Ascending aorta (tissue), 2 donors: ENCODE measurements at places on chromosomes 12 and 14.

DNA sequence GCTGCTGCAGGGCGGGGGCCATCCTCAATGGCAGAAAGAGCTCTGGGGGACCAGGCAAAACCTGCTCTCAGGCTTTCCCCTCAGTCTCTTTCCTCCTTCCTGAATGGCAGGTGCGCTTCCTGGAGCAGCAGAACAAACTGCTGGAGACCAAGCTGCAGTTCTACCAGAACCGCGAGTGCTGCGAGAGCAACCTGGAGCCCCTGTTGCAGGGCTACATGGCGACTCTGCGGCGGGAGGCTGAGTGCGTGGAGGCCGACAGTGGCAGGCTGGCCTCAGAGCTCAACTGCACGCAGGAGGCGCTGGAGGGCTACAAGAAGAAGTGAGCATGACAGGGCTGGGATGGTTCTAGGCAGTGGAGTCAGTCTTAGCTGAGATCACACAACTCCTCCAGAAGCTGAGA, 22.9 kb upstream of the KRT83 start:
- no peaks in the 10 kb centered on the region for H3K36me3 ChIP-seq
- H3K27me3 ChIP-seq = no peaks in the 10 kb centered on the region
- H3K4me1 ChIP-seq = no peaks in the 10 kb centered on the region
- no peak overlapping the region for H3K4me3 ChIP-seq
- no peak for DNase-seq

DNA sequence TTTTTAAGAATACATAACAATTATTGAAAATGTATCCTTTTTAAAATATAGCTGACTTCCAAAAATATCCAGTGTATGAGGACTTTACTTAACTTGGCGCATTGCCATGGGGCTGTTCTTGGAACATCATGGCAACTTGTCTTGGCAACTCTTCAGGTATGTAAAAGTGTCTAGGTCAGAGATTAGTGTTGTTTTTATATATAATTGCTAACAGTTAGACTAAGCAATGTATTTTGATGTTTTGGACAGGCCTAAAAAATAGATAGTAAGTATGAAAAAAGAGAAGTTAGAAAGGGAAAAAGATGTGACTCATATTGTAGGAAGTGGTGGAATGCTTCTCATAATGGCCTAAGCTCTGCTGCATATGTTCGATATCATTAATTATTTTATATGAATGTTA, 70.9 kb downstream of the MON2 start:
- H3K27ac ChIP-seq = peak overlapping the region; percentile 7
- DNase-seq = peak; percentile 72
- no peak overlapping the region for H3K4me3 ChIP-seq
- H3K36me3 ChIP-seq = peaks cover 6% of the 10 kb centered on the region
- H3K27me3 ChIP-seq = no peaks in the 10 kb centered on the region
- H3K4me1 ChIP-seq = no peaks in the 10 kb centered on the region

- H3K4me3 ChIP-seq = no peak overlapping the region
- no peak for DNase-seq
- no peaks in the 10 kb centered on the region for H3K36me3 ChIP-seq
- H3K4me1 ChIP-seq = no peaks in the 10 kb centered on the region
- H3K27me3 ChIP-seq = no peaks in the 10 kb centered on the region
- no peak overlapping the region for H3K27ac ChIP-seq
These were observed 173.5 kb downstream of the PAX9 start for GRCh38 chr14:36835128-36835527.

DNA sequence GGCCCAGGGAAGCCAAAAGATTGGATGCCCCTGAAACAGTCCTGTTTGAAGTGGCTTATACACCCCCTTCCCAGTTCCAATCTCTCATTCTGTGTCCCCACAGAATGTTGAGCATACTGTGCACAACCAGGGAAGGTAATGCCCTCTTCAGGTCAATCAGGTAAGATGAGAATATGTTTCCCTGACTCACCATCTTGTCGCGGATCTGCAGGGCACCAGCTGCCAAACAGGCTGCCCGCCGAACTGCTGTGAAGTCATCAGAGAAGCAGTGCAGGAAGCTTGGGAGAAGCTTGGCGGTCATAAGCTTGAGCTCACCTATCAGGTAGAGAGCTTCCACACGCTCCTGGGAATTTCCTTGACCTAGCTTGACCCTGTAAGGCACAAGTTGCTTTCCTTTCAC, 9.6 kb downstream of the RIOX1 start:
- peaks cover 5% of the 10 kb centered on the region for H3K36me3 ChIP-seq
- H3K4me3 ChIP-seq = no peak overlapping the region
- no peak overlapping the region for H3K27ac ChIP-seq
- H3K27me3 ChIP-seq = no peaks in the 10 kb centered on the region

- no peaks in the 10 kb centered on the region for H3K36me3 ChIP-seq
- no peak for DNase-seq
- peak overlapping the region; percentile 88 for H3K4me3 ChIP-seq
- peak overlapping the region; percentile 77 for H3K27ac ChIP-seq
- no peaks in the 10 kb centered on the region for H3K4me1 ChIP-seq
- H3K27me3 ChIP-seq = no peaks in the 10 kb centered on the region
These were observed 2.5 kb downstream of the USP44 start for GRCh38 chr12:95548539-95549391.

DNA sequence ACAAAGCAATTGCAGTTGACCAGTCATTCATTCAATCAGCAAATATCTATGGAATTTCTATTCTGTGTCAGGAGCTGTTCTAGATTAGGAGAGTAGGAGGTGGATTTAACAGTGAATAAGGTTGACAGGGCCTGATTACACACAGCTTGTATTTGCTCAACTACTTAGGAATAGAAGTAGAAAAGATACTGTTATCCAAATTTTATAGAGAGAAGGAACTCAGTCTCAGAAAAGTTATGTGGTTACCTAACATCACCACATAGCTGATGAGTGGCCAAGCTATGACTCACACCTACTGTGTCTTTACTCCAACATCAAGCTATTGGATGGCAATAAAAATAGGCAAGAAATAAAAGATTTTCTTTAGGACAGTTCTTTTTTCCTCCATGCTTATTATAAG, 374.8 kb downstream of the RMST start:
- no peak overlapping the region for H3K4me3 ChIP-seq
- H3K27me3 ChIP-seq = no peaks in the 10 kb centered on the region
- DNase-seq = peak; percentile 64
- no peak overlapping the region for H3K27ac ChIP-seq
- no peaks in the 10 kb centered on the region for H3K36me3 ChIP-seq

- H3K4me3 ChIP-seq = no peak overlapping the region
- no peaks in the 10 kb centered on the region for H3K36me3 ChIP-seq
- H3K27ac ChIP-seq = no peak overlapping the region
- no peak for DNase-seq
- no peaks in the 10 kb centered on the region for H3K4me1 ChIP-seq
These were observed 215.5 kb downstream of the DPF3 start for GRCh38 chr14:72678356-72678755.

- no peaks in the 10 kb centered on the region for H3K36me3 ChIP-seq
- H3K27ac ChIP-seq = no peak overlapping the region
- no peak overlapping the region for H3K4me3 ChIP-seq
- no peak for DNase-seq
These were observed 189.6 kb downstream of the PRKD1 start for GRCh38 chr14:29738056-29738455.
